Fibroblast of lung (primary cell): ENCODE measurements at places on chromosomes 2 and 18. TPM values are rescaled to one million over a fixed set of nuclear protein-coding genes. Genes with fewer than 3 reads are reported as not detected.

UGT1A5 gene
- total RNA-seq = not detected in 2 replicates

CLHC1 gene
- 7.2 and 11.9 TPM in 2 replicates for total RNA-seq

CREG2 gene
- under 0.01 and 0.50 TPM in 2 replicates for total RNA-seq

CROCC2 gene
- total RNA-seq = 0.33 and 0.51 TPM in 2 replicates

ZNF396 gene
- 2.8 and 5.0 TPM in 2 replicates for total RNA-seq

AMER3 gene
- not detected in 2 replicates for total RNA-seq

USP34 gene
- 113 and 129 TPM in 2 replicates for total RNA-seq

GPR55 gene
- not detected in 2 replicates for total RNA-seq

DSG3 gene
- under 0.01 TPM in 1 of 2 replicates, not detected in the other for total RNA-seq
